SJSA1 (cell line): ENCODE measurements at places on chromosomes 13 and 19. TPM values are rescaled to one million over a fixed set of nuclear protein-coding genes. Genes with fewer than 3 reads are reported as not detected.

- no peak overlapping the region for H3K27ac ChIP-seq
- peak overlapping the region; percentile 98 for H3K4me3 ChIP-seq
- DNase-seq, result no peak
- peaks cover 18% of the 10 kb centered on the region for H3K4me1 ChIP-seq
Observed at GRCh38 chr13:48232420-48233045, 473 bp upstream of the ITM2B start.

- peaks cover 18% of the 10 kb centered on the region for H3K4me1 ChIP-seq
- no peak for DNase-seq
- peaks cover 53% of the 10 kb centered on the region for H3K36me3 ChIP-seq
- no peak overlapping the region for H3K27ac ChIP-seq
Observed at GRCh38 chr19:48616041-48616436, 1.2 kb upstream of the FAM83E start.

Gene TUBB4A
- total RNA-seq, result not detected in 2 replicates

DNA sequence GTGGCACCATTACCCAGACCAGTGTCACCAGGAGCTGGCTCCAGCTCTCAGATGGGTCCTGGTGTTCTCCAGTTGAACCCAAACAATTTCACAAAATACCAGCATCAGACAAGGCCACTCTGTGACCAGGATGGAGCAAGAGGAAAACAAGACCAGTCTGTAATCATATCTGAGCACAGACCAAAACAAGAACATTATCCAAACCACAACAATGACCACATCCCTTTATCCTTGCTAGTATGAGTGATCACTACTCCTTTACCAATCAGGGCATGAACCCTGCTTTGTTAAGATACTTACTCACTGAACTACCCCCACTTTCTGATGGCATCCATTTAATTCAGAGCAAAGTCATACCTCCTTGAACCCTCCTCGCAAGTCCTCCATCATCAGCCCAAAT lies 145.9 kb downstream of the NUFIP1 start:
- peaks cover 45% of the 10 kb centered on the region for H3K4me1 ChIP-seq
- no peak overlapping the region for H3K27ac ChIP-seq
- no peaks in the 10 kb centered on the region for H3K36me3 ChIP-seq
- H3K27me3 ChIP-seq, result no peaks in the 10 kb centered on the region

Gene FAM216B
- 1.4 TPM in 1 of 2 replicates, not detected in the other for total RNA-seq

DNA sequence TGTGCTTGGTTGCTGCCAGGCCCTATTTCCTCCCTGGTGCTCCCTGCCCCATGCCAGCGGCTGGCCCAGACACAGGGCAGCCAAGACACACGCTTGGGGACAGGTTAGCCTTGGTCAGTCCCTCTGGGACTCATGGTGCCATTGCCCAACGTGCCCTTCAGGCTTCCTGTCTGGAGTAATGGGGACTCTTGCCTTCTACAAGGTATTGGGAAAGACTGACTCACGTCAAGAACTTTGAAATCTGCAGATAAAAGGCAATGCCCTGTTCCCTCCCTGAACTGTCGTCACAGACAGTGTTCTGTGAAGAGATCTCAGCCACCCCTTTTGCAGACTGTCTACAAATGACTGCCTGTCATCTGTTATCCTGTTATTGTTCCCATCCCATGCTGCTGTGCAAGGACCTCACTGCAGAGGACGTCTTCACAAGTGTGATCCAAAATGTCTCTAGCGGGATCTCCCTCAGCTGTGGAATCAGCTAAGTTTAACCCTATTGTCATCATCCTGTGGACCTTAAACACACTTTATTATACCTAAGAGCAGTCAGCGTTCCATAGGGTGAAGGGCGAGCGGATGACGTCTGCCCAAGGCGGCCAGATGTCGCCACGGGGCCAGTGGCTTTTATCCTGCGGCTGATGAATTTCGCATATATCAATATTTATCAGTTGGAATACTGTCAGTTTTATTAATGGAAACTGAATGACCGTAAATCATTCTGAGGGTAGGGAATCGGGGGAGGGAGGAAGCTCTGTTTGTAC lies 59.0 kb downstream of the GSX1 start:
- no peaks in the 10 kb centered on the region; the same call in 1 of the 2 replicates for H3K27me3 ChIP-seq
- no peaks in the 10 kb centered on the region for H3K4me1 ChIP-seq
- H3K27ac ChIP-seq, result no peak overlapping the region
- no peaks in the 10 kb centered on the region for H3K36me3 ChIP-seq

DNA sequence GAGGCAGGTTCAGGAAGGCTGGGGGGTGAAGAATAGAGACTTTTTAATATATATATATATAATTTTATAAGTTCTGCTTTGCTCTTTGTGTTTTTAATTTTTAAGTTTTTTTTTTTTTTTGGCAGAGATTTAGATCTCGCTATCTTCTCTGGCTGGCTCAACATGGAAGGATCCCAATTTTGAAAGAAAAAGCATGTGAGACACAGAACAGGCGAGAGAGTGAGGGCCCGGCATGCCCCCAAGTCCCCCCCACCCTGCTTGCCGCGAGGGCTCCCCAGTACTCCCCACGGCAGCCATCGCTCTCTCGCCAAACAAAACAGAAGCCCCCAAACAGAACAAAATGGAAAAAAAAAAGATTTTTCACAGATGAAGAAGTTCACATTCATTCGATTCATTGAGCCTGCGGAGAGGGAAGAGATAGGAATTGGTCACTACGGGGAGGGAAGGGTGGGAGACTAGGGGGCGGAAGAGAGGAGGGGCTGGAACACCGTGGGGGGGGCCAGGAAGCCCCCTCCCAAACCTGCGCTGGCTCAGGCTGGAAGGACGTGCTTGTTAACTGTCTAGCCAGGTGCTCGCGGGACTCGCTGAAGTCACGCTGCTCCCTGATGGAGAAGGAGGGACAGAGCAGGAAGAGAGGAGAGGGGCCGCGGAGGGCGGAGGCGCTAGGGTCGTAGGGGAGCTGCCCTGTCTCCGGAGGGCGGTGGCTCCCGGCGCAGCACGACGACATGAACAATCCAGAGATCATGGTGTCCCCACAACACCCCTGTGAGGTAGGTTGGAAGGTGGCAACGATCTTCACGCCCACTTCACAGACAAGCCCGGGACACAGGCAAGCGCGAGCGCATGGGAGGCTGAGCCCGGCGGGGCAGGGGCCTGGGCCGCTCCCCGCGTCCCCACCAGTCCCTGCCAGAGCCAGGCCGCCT lies 10.6 kb downstream of the KHSRP start:
- no peak overlapping the region for H3K4me3 ChIP-seq
- no peaks in the 10 kb centered on the region for H3K4me1 ChIP-seq
- no peaks in the 10 kb centered on the region for H3K27me3 ChIP-seq
- no peak for DNase-seq

Gene TNFSF13B
- total RNA-seq, result 0.11 TPM in 1 of 2 replicates, not detected in the other
